ENCODE measurements at places on chromosomes 4 and X. TPM values are rescaled to one million over a fixed set of nuclear protein-coding genes. Genes with fewer than 3 reads are reported as not detected.

Gene MID1
- 24.6 TPM for total RNA-seq

Gene STAP1
- total RNA-seq, result not detected

GRCh38 chr4:80142394-80143306 lies 54.7 kb upstream of the PRDM8 start:
- DNase-seq, result no peak

DNA sequence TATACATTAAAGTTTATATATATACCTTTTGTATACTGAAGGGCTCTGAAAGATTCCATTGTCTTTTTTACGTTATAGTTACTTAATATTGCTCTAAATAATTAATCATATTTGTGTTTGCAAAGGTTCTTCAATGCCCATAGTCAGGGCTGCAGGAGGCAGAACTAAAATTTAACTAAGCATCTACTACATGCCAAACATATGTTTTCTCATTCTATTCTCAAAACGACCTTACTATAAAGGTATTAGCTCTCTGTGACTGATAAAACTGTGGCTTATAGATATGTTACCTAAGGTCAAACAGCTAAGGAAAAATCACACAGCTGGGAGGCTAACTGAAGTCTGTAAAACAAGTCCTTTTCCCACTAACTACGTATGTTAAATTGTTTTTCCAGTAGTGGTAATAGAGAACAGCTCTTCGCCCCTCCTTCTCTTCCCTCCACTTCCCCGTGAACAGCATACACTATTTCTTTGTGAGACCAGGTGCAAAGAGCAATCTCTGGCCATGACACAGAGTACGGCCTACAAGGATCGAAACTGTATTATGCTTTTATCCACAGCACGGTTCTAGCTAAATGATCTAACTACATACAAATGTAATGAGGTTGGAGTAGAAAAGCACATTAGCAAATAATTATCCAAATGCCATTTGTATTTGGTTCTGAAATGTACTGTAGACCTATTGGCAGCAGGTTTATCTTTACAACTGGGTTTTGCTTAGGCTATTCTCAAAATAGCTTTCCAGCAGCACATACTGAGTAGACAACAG lies 1.7 kb downstream of the CNOT6L start:
- DNase-seq, result no peak
